ENCODE measurements at places on chromosomes 3 and 15. TPM values are rescaled to one million over a fixed set of nuclear protein-coding genes. Genes with fewer than 3 reads are reported as not detected.
A peak's percentile ranks its signal among the peaks of the same experiment; 100 is the strongest.

DNA sequence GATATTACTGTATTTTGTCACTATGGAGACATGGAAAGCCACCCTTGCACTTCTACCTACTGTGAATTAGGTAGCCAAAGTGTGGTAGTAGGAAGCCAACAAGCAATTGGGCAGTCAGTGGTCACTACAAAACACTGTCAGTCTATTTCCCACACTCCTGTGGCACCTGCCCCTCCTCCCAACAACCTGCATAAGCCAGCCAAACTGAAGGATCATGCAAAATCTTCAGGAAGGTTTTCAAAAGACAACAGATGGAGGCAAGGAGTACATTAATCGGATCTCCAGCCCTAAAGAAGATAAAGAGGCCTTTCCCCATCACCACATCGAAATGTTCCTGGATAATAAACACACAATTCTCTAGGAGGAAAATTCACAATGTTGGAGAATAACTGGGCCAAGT, 11.9 kb downstream of the POMGNT2 start:
- H3K27ac ChIP-seq, result peak overlapping the region; percentile 53
- no peak overlapping the region for H3K4me3 ChIP-seq
- H3K36me3 ChIP-seq, result peaks cover 3% of the 10 kb centered on the region
- DNase-seq, result no peak

DNA sequence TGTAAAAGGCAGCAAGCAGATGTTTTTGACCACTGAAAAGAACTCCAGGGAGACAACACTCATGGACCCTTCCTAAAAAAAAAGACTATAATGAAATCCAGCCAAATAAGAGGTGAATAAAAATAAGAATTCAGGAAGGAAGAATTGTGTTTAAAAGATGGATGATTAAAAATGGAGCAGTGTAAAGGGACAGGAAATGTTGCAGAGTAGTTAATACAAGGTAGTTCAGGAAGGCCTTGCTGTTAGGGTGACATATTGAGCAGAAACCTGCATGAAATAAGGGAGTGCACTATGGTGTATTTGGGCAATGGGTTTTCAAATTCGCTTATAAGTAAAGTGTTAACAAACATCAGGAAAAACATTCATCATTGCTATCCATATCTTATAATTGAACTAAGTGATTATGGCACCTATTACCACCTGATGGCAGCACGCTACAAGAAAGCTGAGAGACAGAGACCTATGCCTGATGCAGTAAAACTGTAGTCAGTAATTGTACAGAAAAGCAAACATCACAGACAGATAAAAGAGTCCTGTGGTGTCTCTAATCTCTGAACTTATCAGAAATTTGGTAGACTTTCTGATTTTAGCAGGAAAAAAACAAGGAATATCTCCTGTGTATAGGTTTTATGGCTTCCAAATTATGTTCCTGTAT, 5.8 kb upstream of the DBR1 start:
- peaks cover 23% of the 10 kb centered on the region for H3K27me3 ChIP-seq
- DNase-seq, result peak; percentile 25
- H3K4me3 ChIP-seq, result no peak overlapping the region
- H3K36me3 ChIP-seq, result no peaks in the 10 kb centered on the region
- no peak overlapping the region for H3K27ac ChIP-seq

DNA sequence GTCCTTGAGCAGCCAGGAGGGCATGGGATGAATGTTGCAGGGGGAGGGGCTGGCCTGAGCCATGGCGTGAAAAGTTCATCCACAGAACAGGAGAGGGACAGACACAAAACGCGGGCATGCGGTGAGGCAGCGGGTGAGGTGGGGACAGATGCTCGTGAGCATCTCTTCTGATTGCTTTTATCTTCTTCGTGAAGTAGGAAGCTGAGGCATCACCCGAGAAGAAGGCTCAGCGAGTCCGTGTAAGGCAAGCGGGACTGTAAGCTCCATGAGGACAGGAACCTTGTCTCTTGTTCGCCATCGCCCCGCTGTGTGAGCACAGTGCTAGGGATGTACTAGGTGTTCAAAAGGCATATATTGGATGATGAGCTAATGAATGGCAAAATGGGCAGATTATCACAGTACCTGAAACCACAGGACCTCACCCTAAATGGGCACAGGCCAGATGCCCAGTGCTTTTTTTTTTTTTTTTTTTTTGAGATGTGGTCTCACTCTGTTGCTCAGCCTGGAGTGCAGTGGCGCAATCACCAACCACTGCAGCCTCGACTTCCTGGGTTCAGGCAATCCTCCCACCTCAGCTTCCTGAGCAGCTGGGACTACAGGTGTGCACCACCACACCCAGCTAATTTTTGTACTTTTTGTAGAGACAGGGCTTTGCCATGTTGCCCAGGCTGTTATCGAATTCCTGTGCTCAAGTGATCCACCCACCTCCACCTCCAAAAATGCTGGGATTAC, 46.8 kb downstream of the CPN2 start:
- H3K27me3 ChIP-seq, result peaks cover 42% of the 10 kb centered on the region
- no peak for DNase-seq
- H3K27ac ChIP-seq, result no peak overlapping the region
- no peaks in the 10 kb centered on the region for H3K36me3 ChIP-seq

- peak; percentile 48 for DNase-seq
- peaks cover 2% of the 10 kb centered on the region for H3K27me3 ChIP-seq
- H3K4me1 ChIP-seq, result peaks cover 11% of the 10 kb centered on the region
- no peak overlapping the region for H3K27ac ChIP-seq
- no peak overlapping the region for H3K4me3 ChIP-seq
Measured at GRCh38 chr3:55543181-55543614, 56.1 kb upstream of the WNT5A start.

GRCh38 chr3:26962492-26963360, 340.2 kb downstream of the LRRC3B start:
- H3K4me3 ChIP-seq, result no peak overlapping the region
- peak; percentile 77 for DNase-seq
- no peaks in the 10 kb centered on the region for H3K27me3 ChIP-seq
- H3K4me1 ChIP-seq, result peaks cover 5% of the 10 kb centered on the region
- H3K36me3 ChIP-seq, result no peaks in the 10 kb centered on the region
- H3K27ac ChIP-seq, result peak overlapping the region; percentile 60

DNA sequence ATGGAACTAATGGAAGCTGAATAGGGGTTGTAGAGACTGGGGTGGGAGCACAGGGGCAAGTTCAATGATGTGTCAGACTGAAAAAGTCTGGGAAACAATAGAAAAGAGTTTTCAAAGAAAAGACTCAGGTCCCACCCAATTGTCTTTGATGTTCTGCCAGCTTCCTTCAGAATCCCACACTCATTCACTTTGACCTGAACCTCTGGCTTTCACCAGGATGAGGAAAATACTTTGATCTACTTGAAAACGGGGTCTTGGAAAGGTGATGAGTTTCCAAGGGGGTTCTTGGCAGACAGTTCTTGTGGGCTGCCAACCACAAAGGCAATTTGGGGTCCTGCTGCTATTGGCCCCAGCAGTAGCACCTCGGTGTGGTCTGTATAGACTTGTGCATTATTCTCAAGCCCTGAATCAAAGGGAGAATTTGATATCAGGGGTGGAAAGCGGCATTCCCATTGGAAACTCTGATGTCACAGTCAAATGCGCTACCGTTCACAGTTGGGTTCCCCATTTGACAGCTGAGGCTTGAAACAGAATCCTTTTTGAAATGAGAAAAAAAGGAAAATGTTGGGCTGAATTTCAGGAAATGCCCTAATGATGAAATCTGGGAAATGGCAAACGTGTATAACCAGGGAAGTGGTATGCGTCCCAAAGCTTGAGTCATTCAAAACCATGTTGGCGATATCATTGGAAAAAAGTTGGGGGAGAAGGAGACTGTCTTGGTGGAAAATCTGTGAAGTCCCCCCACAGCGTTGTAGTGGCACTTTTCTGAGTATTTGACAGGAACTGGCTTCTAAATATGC, 229.2 kb upstream of the LRTM1 start:
- H3K4me3 ChIP-seq, result no peak overlapping the region
- H3K27ac ChIP-seq, result no peak overlapping the region
- no peak for DNase-seq

DNA sequence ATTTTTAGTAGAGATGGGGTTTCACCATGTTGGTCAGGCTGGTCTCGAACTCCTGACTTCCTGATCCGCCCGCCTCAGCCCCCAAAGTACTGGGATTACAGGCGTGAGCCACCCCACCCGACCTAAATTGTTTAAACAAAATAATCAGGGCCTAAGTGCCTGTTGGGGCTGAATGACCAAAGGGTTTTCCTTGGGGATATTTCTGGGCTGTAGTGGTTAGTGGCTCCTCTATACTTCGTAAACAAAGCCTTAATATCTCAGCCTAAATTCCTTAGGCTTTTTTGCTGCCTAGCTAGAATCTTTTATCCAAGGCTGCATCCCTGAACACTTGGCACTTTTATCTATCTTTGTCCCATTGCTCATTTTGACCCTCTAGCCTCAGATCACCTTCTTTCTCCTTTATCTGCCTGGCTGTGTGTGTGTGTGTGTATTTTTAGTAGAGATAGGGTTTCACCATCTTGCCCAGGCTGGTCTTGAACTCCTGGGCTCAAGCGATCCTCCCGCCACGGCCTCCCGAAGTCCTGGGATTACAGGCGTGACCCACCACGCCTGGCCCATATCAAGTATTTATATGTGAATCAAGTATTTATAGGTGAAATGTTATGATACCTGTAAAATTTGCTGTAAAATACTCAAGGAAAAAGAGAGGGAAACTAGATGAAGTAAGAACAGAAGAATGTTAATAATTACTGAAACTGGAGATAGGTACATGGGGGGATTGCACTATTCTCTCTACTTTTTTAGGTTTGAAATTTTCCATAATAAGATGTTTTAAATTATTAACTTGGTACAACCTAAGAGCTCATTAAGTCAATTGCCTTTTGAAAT, 1.8 kb downstream of the NUSAP1 start:
- H3K27me3 ChIP-seq, result no peaks in the 10 kb centered on the region
- H3K4me3 ChIP-seq, result no peak overlapping the region
- H3K36me3 ChIP-seq, result peaks cover 7% of the 10 kb centered on the region
- no peak for DNase-seq
- peaks cover 12% of the 10 kb centered on the region for H3K4me1 ChIP-seq

DNA sequence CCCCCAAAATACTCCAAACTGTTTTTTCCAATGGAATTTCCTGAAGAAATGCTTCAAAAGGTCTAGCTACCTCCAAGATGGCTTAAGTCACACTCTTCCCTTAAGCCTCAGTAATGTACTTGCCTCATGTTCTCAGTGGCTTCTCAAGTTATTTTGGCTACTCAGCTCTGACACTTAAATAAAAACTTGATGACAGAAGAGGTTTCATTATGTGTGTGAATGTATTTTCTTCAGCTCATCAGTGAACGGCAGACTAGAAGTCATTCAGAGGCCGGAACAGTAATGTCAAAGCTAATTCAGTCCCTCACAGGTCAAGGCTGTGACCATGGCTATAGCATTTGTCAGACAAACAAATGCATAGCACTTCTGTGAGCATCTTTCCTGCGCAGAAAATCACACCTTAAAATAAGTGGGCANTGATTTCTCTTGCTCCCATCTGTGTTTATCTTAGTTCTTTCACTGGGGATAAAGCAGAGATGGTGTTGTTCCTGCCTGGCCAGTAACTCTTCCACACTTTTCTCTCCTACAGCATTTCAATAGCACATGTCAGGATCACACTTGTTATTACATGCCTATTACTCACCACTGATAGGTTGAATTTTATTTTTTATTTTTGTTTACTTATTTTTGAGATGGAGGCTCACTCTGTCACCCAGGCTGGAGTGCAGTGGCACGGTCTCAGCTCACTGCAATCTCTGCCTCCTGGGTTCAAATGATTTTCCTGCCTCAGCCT, 68.5 kb upstream of the PLCL2 start:
- no peak overlapping the region for H3K4me3 ChIP-seq
- DNase-seq, result peak; percentile 69
- H3K27ac ChIP-seq, result no peak overlapping the region
- no peaks in the 10 kb centered on the region for H3K36me3 ChIP-seq

- peak; percentile 89 for DNase-seq
- H3K27ac ChIP-seq, result peak within 1 kb of the TSS; percentile 92
- peaks cover 9% of the 10 kb centered on the region for H3K4me1 ChIP-seq
Measured at GRCh38 chr3:122794779-122795673, at the start of gene SLC49A4. SLC49A4 (plus strand) TSS chr3:122795069; CDS start chr3:122795193, 124 bp downstream.

DNA sequence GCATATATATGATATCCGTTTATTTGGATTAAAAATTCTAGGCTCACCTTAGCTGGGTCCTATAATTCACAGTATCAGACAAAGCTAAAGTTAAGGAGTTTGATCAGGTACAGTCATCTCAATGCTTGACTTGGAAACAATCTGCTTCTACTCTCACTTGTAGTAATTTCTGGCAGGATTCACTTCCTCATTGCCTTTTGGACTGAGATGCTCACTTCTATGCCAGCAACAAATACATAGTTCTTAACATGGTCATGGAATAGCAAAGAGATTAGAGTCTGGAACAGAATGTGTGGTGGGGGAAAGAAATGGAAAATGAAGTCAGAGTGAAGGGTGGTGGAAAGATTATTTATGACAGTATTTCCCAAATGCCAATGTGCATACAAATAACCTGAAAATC, 693.6 kb downstream of the CADM2 start:
- no peaks in the 10 kb centered on the region for H3K36me3 ChIP-seq
- DNase-seq, result peak; percentile 48
- no peak overlapping the region for H3K27ac ChIP-seq
- no peak overlapping the region for H3K4me3 ChIP-seq
- no peaks in the 10 kb centered on the region for H3K27me3 ChIP-seq

DNA sequence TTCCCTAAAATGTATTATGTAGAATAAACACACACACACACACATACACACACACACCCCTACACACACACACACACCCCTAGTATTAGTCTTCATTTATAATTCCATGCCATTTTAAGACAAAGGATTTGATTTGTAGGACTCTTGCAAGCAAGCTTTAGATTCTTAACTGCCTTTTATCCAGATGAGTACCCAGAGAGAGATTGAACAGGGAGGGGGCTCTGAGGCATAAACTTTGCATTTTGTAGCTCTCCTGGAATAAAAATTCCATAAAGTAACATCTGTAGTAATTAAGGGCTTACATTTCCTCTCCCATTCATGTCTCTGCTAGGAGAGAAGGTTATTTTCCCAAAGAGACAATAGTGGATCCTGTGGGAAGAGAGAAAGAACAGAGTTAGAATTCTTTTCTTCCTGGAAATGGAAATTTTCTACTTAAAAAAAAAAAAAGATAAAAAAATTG, 479.4 kb downstream of the RBMS3 start:
- DNase-seq, result peak; percentile 76
- H3K4me3 ChIP-seq, result no peak overlapping the region

DNA sequence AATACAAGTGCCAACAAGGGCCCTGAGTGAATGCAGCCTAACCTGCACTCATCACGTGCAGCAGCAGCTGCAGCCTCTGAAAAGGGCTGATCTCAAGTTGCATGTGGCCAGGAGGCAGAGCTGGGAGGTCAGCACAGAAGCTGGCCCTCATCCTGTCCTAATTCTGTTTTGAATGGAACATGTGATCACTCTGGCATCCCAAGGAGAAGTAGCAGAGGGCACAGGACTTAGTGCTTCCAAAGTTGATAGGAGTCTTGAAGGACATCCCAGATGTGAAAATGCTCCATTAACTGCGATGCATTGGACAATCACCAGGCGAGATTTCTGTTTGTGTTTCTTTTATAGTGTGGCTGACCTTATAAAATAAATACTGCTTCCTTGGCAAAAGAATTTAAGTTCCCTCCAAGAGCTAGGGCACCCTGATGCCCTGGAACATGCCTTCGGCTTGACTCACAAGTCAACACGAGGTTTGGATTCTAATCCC, 31.6 kb upstream of the STAG1 start:
- no peaks in the 10 kb centered on the region for H3K36me3 ChIP-seq
- H3K4me1 ChIP-seq, result peaks cover 8% of the 10 kb centered on the region
- no peak overlapping the region for H3K4me3 ChIP-seq
- no peak overlapping the region for H3K27ac ChIP-seq
- peak; percentile 17 for DNase-seq

The ALDH1A2 gene
- total RNA-seq, result 24.7 TPM

The ULK3 gene
- 29.7 TPM for total RNA-seq

The DLEC1 gene
- total RNA-seq, result 0.22 TPM

The PRSS50 gene
- 0.09 TPM for total RNA-seq

The SLC12A1 gene
- not detected for total RNA-seq
